ENCODE measurements at places on chromosomes 7 and 10.

DNA sequence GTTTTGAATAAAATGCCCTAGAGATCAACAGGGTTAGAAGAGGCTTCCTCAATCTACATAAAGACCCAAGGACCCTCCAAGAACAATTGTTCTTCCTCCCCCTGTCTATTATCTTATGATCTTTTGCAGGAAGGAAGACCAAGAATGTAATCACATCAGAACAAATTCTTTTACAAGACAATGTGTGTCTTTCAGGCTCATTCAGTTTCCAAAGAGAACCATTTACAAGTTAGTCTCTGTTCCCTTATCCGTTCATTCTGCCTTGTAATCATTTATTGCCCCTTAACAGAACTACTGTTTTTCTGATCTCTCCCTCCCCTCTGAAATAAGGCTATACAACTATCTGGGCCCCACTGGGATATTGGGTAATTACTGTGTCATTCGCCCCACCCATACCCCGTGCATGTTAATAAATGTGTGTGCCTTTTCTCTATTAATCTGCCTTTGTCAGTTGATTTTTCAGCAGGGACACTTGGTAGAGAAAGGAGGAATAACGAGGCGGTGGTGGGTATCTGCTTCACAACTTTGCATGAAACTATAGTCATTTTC is 5.7 kb upstream of the MKRN1 start:
- no peak for DNase-seq

DNA sequence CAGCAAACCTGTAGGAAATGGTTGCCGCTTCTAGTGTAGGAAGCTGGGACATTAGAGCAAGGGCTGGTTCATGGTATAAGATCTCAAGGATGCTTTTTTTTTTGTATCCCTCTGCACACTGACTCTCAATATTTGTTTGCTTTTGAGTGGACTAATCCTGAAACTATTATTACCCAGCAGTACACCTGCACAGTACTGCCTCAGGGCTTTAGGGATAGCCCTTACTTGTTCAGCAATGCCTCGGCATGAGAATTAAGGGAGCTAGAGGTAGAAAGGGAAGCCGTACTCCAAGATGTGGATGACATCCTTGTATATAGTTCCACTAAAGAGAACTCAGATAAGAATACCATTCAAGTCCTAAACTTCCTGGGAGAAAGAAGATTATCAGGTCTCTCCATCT is 70.5 kb downstream of the COPG2 start:
- no peak for DNase-seq

DNA sequence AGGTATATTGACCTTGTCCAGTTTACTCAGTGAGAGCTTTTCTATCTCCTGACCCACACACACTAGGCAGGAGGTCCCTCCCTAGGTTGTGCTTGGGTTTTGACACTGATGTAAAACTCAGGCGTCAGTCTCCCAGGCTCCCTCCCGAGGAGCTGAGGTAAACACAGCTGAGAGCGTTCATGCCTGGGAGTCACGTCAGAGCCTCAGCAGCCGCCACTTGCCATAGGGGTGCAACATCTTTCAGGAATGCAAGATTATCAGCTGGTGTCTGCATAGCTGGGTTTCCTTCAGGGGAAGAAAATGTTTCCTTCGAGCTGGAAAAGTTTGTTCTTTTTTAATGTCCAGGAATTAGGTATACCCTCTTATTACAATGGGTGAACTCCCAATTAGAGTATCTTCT is 70.6 kb downstream of the FGFR2 start:
- peak; percentile 2 for DNase-seq

DNA sequence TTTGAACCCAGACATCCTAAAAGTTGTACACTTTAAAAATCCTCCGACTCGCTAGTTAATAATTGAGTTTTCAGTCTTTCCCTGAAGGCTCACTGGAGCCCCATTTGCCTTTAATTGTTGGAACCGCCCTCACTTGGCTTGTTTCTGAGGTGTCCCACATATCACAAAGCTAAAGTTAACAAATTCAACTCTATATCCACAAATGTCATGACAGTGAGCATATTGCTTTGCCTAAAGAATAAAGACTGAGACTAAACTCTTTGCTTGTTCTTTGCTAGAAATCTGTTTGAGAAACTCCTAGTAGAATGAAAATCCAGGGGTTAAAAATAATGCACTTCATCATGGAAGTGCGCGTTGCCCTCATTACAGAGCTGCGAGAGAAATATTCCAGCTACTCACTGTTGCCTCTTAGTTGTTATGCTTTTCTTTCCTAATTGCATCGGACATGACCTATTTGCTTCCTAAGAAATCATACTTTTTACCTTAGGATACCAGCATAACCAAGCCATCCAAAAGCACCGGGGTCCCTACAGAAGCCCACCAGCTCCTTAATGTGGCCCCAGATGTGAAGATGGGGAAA is 752 bp downstream of the THSD7A start:
- DNase-seq = no peak

DNA sequence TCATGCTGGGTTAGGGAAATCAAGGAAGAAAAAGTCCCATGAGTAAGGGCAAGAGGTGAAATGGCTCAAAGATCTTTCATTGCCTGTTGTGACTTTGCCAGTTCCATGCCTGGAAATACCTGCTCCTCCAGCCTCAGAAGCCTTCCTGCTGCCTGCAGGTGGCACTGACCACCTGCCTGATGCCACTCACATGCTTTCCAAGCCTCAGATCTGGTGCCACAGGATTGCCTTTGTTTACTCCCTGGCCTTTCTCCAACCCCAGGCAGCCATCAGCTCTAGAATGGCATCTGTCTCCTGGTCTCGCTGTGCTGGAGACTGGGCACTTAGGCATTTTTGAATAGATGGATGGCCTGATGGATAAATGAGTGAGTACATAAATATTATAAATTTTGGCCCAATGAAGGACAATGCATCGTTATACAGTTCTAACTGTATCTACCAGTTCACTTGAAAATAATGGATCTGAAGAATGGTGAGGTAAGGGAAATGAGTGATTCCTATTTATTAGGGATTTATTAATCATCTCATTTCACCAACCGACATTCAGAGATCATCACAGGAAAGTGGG is 657.2 kb downstream of the INHBA start:
- DNase-seq = no peak

DNA sequence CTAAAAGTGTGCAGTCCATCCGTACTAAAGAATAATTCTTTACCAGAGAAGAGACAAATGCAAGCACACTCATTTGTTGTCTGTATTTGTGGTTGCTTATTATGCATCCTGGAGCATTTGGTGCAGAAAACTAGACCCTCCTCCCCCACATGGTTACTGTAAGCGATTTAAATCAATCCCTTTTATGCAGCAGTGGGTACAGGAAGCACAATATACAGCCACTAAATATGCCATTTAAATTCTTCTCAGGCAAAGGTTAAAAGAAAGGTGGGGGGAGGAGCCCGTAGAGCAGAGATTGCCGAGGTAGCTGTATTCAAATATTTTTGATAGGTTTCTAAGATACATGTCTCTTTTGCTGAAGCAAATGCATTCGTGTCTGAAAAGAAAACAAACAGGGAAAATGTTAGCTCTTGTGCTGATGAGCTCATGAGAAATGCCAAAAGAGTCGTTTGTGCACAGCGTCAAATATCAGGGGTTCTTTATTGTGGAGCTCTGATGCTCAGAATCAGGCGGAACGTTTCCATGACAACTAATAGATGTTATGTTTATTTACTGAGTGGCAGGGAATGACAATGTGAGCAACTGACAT is 131.3 kb upstream of the NPVF start:
- no peak for DNase-seq

GRCh38 chr7:51031216-51031615 is 248.5 kb upstream of the GRB10 start:
- no peak for DNase-seq

DNA sequence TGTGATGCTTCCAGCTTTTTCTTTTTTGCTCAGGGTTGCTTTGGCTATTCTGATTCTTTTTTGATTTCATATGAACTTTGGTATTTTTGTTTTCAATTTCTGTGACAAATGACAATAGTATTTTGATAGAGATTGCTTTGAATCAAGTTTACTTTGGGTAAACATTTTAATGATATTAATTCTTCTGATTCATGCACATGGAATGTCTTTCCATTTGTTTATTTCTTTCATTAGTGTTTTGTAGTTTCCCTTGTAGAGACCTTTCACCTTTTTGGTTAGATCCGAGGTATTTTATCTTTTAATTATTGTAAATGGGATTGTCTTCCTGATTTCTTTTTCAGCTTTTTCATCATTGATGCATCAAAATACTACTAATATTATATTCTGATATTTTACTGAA is 93.2 kb downstream of the LANCL2 start:
- no peak for DNase-seq

GRCh38 chr7:24409431-24410024 is 125.5 kb downstream of the NPY start:
- DNase-seq = no peak

GRCh38 chr10:101493249-101493648 is 94.8 kb downstream of the POLL start:
- DNase-seq = no peak

DNA sequence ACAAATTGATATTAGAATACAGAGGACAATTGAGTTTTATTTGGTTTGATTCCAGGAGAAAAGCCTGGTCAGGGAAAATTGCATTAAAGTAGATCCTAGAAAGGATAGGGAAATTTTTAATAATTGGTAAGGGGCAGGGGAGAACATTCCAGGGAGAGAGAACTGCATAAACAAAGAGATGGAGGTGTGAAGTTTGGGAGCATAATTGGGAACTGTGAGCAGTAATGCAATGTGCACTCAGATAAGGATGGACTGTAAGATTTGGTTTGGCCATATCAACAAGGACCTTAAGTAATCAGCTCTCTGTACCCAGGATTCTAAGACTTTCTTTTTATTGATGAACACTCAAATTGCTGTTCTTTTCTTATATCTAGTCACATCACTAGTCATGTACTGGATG is 41.4 kb downstream of the ZMYND11 start:
- DNase-seq = no peak

DNA sequence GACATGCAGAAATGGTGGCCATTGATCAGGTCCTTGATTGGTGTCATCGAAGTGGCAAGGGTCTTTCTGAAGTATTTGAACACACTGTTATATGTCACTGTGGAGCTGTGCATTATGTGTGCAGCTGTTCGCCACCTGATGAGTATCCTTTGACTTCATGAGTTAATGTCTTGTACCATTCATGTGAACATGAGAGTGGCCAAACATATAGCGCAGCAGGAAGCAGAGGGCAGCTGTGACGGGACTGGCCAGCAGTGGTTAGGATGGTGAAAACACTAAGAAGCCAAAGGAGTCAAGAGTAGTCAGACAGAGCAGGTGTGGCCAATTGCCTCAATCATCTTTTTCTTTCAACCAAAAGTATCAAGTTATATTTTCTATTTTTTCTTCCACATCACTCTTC is 167.4 kb downstream of the IMMP2L start:
- DNase-seq = no peak

DNA sequence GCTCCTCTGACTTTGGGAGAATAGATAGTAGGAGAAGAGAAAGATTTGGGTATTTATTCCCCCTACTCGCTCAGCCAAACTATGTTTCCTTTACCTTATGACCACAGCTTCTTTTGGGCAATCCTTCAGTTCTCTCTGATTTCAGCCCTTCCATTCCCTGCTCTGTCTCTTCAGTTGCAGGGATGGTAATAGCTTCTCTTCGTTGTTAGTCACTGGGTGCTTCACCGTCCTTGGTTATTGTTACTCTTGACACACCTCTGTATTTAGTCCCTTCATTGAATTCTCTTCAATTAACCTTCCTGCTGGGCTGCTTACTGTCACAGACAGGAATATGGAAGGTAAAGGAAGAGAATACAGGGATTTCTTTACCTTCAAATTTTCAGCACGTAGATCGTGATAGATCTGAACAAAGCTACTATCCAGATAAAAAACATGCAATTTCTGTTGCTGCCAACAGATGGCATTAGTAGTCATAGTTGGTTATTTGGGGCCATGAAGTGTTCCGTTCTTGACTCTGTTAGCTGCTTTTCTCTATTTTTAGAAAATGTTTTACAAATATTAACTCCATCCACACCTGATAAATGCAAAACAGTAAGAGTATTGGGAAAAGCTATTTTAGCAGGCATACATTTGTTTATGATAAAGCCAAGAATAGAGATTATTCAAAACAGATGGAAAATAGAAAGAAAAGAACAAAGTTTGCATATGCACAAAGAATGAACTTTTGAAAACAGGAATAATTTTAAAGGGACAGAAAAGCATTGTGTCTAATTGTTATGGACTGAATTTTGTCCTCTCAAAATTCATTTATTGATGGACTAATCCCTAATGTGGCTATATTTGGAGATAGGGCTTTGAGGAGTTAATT is 14.0 kb upstream of the PTTG1IP2 start:
- peak; percentile 8 for DNase-seq

- no peak for DNase-seq
These were observed 15.9 kb downstream of the FAM53B start for GRCh38 chr10:124728071-124728829.

DNA sequence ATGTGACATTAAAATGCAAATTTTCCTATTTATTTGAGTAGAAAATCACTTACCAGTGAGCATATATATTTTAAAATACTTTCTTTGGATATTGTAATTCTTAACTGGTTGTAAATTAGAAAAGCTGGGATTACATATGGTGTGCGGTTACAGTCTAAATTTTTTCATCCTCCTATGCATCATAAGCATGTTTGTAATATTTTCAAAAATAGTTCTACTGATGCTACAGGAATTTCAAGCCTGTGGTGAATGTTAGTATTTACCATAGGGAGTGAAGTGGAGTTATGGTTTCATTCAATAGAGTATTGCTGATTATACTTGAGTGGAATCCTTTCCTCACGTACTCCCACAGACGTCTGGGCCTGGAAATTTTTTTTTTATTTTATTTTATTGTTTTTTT is 34.6 kb upstream of the ST7 start:
- no peak for DNase-seq

- no peak for DNase-seq
These were observed 11.3 kb upstream of the A1CF start for GRCh38 chr10:50896721-50897120.

DNA sequence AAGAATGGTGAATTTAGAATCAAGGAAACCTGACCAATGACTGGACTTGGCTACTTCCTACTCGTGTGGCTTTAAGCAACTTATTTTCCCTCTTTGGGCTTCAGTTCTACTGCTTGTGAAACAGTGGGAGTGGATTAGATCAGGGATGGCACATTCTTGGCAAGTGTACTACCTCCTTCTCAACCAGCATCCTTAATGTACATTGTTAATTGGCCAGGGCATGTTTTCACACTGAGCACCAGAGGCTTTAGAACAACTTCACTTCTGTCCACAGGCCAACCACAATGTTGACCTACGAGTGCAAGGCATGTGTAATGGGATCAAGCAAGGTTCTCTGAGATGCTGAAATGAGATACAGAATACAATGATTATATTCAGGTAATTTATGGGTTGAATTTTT is 315.3 kb downstream of the ADRA2A start:
- DNase-seq = no peak

DNA sequence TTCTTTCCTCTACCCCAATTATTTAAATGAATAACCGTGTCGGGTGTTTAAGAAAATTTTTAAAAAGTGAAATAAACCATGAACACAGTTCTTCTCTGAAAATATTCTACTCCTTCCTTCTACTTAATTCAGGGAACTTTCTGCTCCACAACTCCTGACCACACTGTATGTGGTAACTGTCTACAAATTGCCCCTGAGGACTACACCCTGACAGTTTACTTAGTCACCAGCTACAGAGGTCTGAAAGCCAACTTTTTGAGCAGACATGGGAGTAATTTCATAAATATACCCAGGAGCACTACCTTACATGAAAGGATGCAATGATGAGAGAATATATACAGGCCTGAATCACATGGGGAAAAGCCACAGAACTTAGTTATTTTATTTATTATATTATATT is 523.2 kb upstream of the SORCS1 start:
- no peak for DNase-seq

GRCh38 chr10:48439031-48439430 is 132.6 kb downstream of the MAPK8 start:
- peak; percentile 47 for DNase-seq

GRCh38 chr7:153381275-153382040 is 621.9 kb downstream of the ACTR3B start:
- DNase-seq = no peak
